ENCODE measurements at places on chromosomes 5 and 9.

GRCh38 chr9:37329576-37329975 is 92.9 kb upstream of the GRHPR start:
- DNase-seq = no peak

- DNase-seq = no peak
These were observed at the start of gene FLT4 for GRCh38 chr5:180649297-180650039. FLT4 (minus strand) TSS chr5:180649600; CDS start chr5:180649545, 55 bp downstream.

DNA sequence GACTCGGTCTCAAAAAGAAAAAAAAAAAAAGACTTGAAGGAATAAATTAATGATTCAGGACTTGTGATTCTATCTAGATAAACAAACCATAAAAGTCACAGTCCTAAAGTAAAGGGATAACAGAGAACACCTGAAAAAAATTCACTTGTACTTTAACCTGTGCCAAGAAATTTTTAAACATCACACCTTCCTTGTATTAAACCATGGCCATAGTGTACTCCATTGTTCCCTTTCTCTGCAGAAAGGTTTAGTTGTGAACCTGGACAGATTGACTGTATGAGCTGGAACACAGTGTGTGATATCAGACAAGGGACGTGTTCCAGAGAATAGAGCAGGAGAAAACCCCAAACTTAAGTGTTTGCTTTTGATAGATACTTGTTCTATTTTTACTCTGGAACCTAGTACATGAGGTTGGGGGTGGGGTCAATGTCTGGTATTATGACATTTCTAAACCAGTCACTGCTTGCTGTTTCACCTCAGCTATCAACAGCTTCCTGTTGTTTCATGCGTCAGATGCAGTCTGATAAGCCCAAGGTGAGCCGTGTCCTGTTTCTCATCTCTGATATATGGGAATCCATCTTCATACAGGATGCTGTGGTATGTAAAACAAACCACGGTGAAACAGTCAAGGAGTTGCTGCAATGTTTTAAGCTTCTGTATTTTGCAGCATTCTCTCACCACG is 62.5 kb upstream of the ITGA1 start:
- DNase-seq = peak; percentile 29

- DNase-seq = no peak
These were observed 238.5 kb upstream of the PIK3R1 start for GRCh38 chr5:67976891-67977601.

GRCh38 chr9:136252281-136252680 is 6.7 kb upstream of the QSOX2 start:
- DNase-seq = no peak

DNA sequence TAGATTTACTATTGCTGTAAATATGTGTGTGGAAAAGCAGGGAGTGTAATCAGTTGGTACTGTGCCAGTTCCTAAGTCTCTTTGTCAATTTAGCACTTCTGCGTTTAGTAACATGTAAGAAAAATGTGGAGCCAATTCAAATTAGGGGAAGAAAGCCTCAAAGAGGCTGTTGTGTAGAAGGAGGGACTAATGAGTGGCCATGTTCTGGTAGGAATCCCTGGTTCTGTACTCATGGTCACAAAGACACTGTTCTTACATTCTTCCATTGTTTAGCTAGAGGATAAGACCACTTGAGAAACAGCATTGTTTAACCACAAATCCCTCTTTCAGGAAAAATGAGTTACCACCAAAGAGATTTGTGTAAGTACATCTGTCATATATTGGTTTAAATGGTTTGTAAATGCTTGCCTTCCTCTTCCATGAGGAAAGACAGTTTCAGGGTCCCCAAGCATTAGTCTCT is 14.9 kb downstream of the ARHGEF28 start:
- no peak for DNase-seq

- no peak for DNase-seq
These were observed 14.5 kb downstream of the DOCK2 start for GRCh38 chr5:169651526-169651925.

- no peak for DNase-seq
These were observed 136.3 kb upstream of the RASEF start for GRCh38 chr9:83199240-83199639.

DNA sequence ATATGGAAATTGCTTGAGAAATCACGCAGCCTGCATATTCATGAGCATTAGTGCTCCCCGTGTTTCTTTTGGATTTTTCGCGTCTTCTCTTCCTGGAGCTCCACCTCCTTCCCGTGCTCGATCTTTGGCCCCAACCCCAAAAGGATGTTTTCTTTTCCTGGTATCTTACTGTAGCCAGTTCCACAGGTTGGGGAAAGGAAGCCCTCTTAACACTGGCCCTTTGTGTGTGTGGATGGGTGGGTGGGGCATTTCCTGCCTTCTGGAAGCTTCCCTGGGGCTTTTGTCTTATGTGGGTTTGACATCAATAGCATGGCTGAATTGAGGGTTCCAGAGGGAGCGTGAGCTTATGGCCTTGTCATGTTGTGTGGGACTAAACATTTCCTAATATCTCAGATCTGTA is 21.9 kb downstream of the STXBP1 start:
- DNase-seq = no peak

- DNase-seq = no peak
These were observed 356.4 kb upstream of the GRAMD2B start for GRCh38 chr5:126066836-126067235.

- peak; percentile 64 for DNase-seq
These were observed 10.6 kb upstream of the CXXC5 start for GRCh38 chr5:139637438-139638089.

DNA sequence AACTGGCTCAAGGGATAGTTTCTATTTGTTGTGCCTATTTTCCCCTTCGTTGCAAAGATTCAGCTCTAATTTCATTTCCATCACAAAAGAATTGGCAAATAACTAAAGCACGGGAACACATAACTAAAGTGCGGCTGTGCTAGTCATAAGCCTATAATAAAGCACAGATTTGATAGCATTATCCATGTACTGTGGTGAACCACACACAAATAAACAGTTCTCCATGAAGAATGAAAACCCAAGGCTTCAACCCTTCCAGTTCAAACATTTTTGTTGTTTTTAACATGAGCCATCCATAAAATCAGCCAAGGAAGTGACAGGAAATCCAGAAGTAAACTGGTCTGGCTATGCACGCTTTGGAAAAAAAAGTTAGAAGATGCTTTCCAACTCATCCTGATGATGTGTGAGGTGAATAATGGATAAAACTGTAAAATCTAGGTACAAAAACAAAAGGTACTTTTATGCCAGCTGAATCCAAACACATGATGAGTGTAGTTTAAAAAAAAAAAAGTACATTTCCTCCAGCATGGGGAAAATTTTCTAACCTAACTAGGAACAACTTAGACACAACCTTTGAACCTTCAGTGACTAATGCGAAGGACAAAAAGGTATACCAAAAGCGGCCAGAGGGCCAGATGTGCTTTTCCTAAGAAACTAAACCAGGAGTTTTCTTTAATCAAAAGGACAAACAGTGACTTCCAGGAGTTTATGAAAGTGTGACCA is 10.2 kb downstream of the ZNF608 start:
- no peak for DNase-seq

DNA sequence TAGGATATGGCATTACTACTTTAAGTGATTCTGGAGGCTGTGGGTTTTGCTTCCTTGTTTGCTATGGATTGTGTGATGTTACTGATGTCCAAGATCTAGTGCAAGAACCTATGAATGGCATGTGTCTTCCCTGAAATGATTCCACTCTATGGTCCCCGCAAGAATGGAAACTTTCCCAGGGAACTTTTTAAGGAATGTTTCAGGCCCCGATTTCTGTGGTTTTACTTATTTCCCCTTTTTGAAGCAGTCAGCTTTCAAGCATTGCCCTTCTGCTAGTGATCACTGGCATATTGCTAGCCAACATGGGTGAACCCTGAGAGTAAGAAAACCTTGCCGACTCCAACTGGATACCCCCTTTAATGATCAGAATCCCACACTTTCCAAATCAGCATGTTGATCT is 26.6 kb upstream of the CD180 start:
- no peak for DNase-seq

- no peak for DNase-seq
These were observed 13.5 kb downstream of the GALNT10 start for GRCh38 chr5:154203798-154204578.

GRCh38 chr5:169431386-169431785 is 130.4 kb upstream of the SLIT3 start:
- DNase-seq = no peak

DNA sequence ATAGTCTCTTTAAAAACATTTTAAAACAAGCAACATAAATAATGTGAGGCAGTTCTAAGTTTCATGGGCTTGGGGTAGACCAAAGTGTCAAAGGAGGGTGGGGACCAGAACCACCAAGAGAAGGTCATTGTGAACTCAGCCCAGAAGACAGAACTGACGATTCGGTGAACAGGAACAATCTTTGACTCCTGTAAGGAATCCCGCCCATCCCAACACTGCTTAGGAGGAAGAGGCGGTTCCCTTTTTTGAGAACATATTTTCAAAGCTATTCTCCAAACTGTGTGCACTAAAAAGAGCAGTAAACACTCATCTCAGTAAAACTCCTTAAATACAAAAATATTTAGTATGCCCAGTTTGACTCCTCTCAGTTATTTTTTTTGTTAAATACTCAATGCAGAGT is 176.5 kb upstream of the TLE4 start:
- DNase-seq = no peak
